ENCODE measurements at places on chromosomes 12 and 14.

DNA sequence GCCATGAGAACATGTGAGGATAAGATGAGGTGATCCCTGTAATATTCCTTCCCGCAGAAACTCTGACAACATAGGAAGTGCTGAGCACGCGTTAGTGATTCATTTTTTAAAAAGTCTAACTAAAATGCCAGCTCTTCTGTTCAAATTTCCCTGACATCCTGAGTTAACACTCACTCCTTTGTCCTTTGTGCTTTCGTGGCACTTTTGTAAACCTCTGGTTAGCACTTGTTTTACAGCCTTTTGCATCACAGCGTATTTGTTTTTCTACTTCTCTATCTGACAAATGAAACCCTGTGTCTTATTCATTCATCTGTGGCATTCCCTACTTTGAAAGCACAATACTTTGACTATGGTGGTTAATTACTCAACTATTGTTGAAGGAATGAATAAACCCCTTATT is 313.6 kb downstream of the NUAK1 start:
- DNase-seq, result no peak

DNA sequence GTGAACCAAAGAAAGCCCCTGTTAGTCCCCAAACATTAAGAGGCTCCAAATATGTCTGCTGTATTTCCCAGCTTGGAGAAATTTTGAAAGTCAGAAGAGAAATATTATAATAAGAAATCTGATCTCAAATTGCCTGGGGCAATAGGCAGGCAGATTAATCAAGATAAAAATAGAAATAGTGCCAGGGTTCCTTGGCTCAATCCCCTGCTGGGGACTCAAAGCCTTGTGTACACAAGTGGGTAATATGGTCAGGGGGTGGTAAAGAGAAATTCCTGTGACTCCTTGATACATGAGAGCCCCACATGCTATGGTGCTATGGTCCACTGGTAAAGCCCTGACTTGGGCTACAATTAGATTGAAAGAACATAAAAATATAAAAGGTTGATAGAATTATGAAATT is 41.3 kb upstream of the ARID2 start:
- no peak for DNase-seq

GRCh38 chr14:92581966-92582566 is 68.5 kb downstream of the RIN3 start:
- no peak for DNase-seq

- DNase-seq, result no peak
These were observed 314.3 kb upstream of the RTL1 start for GRCh38 chr14:101217616-101218371.

DNA sequence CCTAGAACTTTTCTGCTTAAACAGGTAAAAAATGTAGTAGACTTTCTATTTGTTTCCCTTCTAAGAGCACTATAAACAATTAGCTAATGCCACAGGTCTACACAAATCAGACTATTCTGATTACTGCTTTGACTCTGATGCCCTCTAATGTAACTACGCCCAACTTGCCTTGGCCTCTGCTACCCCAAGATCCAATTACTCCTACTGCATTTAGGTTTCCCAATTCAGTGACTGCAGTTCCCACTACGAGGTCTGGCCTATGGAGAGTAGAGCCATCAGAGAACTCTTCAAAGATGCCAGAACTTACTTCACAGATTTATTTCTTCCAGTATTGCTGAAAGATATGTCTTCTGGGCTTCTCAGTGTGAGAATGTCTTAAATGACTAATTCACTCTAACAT is 15.3 kb upstream of the STYK1 start:
- no peak for DNase-seq

GRCh38 chr12:91441246-91441645 is 258.6 kb upstream of the DCN start:
- no peak for DNase-seq

DNA sequence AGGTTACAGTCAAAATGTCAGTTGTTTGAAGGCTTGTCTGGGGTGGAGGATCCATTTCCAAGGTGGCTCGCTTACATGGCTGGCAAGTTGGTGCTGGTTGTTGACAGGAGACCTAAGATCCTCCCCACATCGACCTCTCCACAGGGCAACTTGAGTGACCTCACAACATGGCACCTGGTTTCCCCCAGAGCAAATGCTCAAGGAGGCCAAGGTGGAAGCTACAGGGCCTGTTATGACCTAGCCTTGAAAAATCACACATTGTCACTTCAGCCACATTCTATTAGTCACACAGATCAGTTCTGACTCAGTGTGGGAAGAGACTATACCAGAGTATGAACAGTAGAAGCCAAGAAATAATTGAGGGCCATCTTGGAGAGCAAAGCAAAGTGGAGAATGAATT is 11.3 kb upstream of the GNG2 start:
- peak; percentile 35 for DNase-seq

DNA sequence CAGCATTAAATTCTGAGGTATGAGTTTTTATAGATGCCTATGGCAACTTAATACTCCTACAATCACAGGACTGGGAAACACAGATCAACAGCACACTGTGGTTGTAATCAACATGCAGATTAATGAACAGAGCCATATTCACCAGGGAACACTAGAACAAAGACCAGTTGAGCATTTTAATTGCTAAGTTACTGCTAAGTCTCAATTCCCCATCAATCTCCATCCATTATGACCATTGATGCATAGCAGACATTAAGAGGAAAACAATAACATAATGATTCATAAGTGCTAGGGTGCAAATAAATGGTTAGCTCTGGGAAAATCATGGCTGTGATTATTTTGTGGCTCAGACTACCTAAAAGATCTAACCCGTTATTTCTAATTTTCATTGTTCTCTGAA is 505.6 kb downstream of the TRHDE start:
- DNase-seq, result no peak

GRCh38 chr14:35117112-35117511 is 4.7 kb downstream of the PPP2R3C start:
- no peak for DNase-seq

GRCh38 chr14:71566276-71566675 is 366.0 kb upstream of the RGS6 start:
- no peak for DNase-seq

- DNase-seq, result no peak
These were observed 85.4 kb downstream of the KCNMB4 start for GRCh38 chr12:70451528-70451927.

DNA sequence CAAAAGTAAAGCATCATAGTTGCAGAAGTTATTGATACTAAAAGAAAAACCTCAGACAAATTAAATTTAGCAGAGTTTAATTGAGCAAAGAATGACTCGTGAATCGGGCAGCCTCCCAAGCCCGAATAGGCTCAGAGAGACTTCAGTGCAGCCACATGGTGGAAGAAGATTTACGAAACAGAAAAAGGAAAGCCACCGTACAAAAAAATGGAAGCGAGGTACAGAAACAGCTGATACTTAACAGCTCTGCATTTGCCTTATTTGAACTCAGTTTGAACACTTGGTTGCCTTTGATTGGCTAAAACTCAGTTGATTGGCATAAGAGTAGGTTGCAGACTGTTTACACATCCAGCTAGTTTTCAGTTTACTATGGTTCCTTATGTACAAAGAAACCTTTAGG is 12.9 kb downstream of the TTC9 start:
- DNase-seq, result no peak

DNA sequence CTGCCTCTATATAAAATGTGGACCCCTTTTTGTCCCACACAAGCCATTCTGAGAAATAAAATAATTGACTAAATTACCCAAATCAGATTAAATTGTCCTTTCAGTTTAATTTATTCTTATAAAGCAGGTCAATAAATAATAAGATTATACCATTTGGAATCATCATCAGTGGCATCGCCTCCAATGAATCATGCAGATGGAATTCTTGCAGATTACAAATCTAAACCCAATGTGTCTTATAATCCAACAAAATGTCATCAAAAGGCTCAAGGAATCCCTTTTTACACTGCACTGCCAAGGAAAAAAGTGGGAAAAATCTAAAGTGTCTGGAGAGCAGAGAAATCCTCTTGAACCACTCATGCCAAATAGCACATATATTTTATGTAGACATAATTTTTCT is 138.2 kb upstream of the TSPAN8 start:
- no peak for DNase-seq

- no peak for DNase-seq
These were observed 39.5 kb downstream of the VWF start for GRCh38 chr12:6084969-6085450.

GRCh38 chr14:24351517-24351916 is 11.7 kb upstream of the RIPK3 start:
- no peak for DNase-seq

DNA sequence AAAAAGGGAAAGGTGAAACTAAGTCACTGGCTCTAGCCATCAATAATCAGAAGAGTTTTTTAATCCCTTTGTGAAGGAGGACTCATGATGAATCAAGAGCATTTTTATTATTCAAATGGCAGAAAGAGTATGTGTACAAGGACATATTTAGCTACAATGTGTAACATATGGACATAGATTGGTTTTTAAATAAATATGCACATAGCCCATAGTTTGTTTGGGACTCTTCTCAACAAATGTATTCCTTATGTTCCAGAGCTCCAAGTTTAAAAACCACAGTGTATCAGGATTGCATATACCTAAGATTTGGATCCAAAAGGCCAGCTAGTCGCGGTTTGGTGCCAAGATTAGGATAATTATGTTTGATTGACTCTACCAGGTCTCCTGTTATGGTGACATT is 104.2 kb downstream of the C12orf50 start:
- no peak for DNase-seq

- DNase-seq, result no peak
These were observed 125.3 kb upstream of the PWP1 start for GRCh38 chr12:107560165-107560898.

DNA sequence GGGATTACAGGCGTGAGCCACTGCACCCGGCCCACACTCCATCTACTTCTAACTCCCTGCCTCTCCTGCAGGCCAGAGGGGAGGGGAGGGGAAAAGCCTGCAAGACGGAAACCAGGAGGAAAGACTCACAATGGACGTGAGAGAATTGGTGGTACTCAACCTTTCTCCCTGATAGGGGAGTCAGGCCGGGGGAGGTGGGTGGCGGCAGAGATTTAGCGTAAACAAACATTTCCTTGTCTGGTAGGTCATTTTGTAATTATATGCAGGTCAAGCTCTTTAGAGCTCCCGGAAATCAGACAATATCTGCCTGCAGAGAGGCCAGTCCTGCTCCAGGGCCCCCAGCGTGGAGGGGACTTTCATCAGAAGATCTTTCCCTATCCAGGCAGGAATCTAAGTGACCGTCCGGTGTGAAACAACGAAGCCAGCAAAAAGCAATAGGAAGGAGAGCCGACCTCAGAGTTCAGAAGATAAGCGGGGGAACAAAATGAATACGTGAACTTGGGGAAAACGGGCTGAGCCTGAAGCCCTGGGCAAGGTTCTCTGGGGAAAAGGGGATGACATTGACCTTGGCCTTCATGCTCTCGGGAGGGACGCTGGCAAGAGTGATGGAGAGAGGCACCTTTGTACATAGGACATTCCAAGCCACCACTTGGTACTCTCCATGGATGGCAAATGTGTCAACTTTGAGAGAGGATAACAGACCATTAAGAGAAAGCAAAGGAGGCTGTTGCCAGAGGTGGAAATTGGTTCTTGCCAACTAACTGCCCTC is 62.3 kb downstream of the SPRING1 start:
- no peak for DNase-seq

- peak; percentile 40 for DNase-seq
These were observed 1.1 kb upstream of the YY1 start for GRCh38 chr14:100237735-100238418.

- DNase-seq, result no peak
These were observed 42.1 kb downstream of the IGF1 start for GRCh38 chr12:102438047-102438826.

DNA sequence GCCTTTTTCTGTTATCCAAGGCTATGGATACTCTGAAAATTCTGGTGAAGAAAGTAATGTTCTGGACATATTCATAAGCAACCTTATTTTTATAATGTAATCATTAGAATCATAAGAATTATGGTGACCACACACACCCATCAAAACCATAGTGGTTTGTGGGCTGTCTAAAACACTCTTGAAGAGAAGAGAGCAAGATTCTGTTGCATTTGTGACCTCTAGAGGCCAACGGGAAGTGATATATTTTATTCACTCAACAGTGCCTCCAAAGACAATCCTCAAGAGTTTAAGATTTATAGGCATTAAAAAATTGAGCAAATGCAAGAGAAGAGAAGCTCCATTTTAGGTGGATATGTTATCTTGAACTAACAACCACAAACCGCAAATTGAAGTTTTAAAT is 68.5 kb upstream of the LGR5 start:
- DNase-seq, result no peak

DNA sequence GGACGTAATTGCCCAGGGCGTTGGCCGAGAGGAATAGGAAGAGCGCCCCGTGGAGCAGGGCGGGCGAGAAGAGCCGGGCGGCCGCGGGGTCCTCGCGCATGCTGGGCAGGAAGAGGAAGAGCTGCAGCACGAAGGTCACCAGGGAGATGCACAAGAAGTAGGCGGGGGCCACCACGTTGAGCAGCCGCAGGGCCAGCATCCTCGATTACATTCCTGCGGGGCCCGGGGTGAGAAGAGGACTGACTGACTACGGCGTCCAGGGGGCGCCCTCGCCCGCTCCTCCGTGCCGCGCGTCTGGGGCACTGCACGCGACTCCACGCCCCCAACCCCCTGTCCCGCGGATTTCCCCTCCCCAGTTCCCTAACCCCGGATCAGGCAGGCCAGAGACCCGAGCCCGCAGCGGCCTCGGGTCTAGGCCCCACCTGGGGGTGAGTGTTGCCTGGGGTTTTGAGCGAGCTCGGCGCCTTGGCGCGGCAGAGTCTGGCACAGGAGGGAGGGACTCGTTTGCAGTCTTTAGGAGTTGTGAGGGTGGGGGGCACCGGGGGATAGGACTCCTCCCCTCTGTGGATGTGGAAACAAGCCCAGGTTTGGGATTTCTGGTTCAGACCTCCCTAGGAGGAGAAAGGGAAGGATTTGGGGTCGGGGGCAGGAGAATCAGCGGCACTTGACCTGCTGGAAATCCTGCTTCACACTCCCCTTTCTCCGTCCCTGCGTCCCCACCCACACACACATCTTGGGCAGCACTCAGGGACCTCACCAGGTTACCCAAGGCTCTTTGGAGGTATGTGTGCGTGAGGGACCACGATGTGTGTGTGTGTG is 1.8 kb downstream of the ZDHHC22 start:
- peak; percentile 25 for DNase-seq

DNA sequence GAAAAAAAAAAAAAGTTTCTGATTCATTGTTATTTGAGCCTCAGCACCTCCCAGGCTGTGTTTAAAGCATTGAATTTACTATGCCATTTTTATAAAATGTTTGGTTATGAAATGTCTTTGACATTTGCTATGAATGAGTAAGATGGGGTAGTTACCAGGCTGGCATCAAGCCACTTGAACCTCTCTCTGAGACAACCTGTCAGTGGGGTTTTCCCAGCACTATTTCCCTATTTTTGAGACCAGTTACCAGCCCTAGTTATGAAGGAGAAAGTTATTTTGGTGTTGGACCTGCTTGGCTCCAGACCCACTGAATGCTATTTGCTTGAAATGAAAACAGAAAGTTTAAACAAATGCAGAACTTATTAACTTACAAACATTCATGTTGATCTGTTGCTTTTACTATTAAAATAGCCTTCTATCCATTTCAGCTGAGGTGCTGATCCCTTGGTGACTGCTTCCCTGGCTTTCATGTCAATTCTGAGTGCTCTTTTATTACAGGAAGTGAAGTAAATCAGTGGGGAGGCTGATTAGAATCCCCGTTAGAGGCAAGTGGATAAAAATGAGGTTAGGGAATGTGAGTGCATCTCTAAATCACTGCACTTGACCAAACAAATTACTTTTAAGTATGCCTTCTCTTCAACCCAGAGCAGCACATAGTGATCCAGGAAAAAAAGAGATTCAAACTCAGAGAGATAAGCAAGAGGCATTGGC is 37.8 kb downstream of the LLPH start:
- DNase-seq, result no peak
